Natural killer cell (primary cell): ENCODE measurements at places on chromosomes 3 and 15. TPM values are rescaled to one million over a fixed set of nuclear protein-coding genes. Genes with fewer than 3 reads are reported as not detected.
A peak's percentile ranks its signal among the peaks of the same experiment; 100 is the strongest.

- H3K27me3 ChIP-seq, result no peaks in the 10 kb centered on the region
- H3K36me3 ChIP-seq, result peaks cover 11% of the 10 kb centered on the region
- peak overlapping the region; percentile 60 for H3K27ac ChIP-seq
- no peak for DNase-seq
- peaks cover 67% of the 10 kb centered on the region for H3K4me1 ChIP-seq
Measured at GRCh38 chr15:90063770-90064247, 38.5 kb downstream of the IDH2 start.

- no peaks in the 10 kb centered on the region for H3K27me3 ChIP-seq
- H3K4me1 ChIP-seq, result peaks cover 16% of the 10 kb centered on the region
- H3K36me3 ChIP-seq, result peaks cover 66% of the 10 kb centered on the region
- no peak for DNase-seq
- no peak overlapping the region for H3K27ac ChIP-seq
Measured at GRCh38 chr3:4687167-4687566, 194.0 kb downstream of the ITPR1 start.

- H3K4me3 ChIP-seq, result no peak overlapping the region
- H3K4me1 ChIP-seq, result peaks cover 22% of the 10 kb centered on the region
- H3K27ac ChIP-seq, result peak overlapping the region; percentile 90
- no peaks in the 10 kb centered on the region for H3K27me3 ChIP-seq
- DNase-seq, result peak; percentile 67
Measured at GRCh38 chr3:188439080-188439479, 285.1 kb downstream of the LPP start.

DNA sequence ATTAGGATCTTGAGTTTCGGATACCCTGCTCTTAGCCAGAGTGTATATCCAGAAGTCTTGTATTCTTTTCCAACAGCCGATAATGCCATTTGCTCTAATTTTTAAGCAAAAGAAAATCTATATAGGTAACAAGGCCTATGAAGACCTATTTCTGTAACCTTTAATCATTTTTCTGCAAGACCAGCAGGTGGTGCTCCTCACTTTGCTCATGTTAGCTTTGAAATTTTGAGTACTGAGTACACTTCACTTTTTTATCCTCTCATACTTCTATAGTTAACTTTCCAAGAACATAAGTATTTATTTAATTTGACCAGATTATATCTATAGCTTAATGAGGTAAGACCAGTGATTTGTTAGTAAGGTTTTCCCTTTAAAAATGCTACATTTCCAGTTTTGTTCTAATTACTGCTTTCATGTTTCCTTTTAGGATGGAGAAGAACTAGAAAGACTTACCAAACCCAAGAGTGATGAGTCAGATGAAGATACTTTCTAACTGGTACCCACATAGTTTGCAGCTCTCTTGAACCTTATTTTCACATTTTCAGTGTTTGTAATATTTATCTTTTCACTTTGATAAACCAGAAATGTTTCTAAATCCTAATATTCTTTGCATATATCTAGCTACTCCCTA is 20.5 kb downstream of the SLC35A5 start:
- no peak for DNase-seq
- H3K36me3 ChIP-seq, result peaks cover 53% of the 10 kb centered on the region
- no peak overlapping the region for H3K27ac ChIP-seq
- no peaks in the 10 kb centered on the region for H3K4me1 ChIP-seq
- no peak overlapping the region for H3K4me3 ChIP-seq

DNA sequence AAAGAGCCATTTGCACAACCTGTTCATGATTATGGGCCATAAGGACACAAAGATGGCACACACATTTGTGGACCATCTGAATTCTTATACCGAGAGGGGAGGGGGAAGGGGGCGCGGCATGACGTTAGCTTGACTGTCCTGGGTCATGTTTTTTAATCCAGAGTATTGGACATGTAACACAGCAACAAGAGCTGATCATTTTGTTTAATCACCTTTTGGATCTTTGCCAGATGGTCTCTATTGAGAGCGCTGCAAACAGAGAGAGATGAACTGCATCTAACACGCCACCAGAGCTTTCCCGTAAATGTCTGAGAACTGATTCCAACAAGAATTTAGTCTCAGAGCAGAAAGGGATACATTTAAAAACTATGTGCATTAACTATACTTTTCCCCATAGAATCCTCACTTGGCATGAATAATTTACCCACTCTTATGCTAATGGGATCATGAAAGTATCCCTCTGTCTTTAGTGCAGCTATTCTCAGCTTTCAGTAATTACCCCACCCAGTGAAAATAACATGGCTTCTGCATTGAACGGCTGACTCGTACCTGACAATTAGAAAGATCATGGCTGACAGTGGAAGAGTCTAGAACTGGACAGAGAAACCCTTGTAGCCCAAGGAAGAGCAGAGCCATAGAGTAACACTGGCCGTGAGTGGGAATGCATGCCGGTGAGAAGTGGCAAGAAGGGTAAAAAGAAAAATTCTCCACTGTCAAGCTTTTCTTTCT is 22.6 kb downstream of the MEIS2 start:
- H3K4me3 ChIP-seq, result no peak overlapping the region
- no peaks in the 10 kb centered on the region for H3K36me3 ChIP-seq
- no peak for DNase-seq

- DNase-seq, result no peak
- no peak overlapping the region for H3K27ac ChIP-seq
- H3K4me3 ChIP-seq, result no peak overlapping the region
- H3K27me3 ChIP-seq, result no peaks in the 10 kb centered on the region
- no peaks in the 10 kb centered on the region for H3K4me1 ChIP-seq
Measured at GRCh38 chr3:177694316-177694715, 497.0 kb upstream of the TBL1XR1 start.

DNA sequence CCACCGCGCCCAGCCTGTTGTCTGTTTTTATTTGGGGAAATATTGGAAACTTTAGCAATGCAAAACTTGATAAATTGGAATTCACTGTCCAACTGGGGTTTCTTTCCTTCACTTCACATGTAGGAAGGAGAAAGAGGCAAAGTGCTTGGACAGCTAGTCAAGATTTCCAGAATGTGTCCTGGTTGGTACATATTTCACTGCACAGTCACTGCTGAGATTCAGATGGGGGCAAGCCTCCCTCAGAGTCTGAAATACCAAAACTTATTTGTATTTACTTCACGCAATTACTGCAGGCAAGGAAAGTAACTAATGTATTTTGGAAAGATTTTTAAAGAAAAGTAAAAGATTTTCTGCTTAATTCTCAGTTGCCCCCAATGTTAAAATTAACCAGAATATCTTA is 21.0 kb downstream of the LRRC31 start:
- H3K4me3 ChIP-seq, result no peak overlapping the region
- no peak overlapping the region for H3K27ac ChIP-seq
- H3K27me3 ChIP-seq, result no peaks in the 10 kb centered on the region

GRCh38 chr3:140736863-140737460 is 59.1 kb downstream of the TRIM42 start:
- H3K27me3 ChIP-seq, result no peaks in the 10 kb centered on the region
- H3K4me1 ChIP-seq, result no peaks in the 10 kb centered on the region
- peak; percentile 7 for DNase-seq
- H3K27ac ChIP-seq, result no peak overlapping the region
- H3K36me3 ChIP-seq, result no peaks in the 10 kb centered on the region
- H3K4me3 ChIP-seq, result no peak overlapping the region

The LRRC31 gene
- not detected for total RNA-seq

The TM4SF1 gene
- total RNA-seq, result not detected

The TMEM207 gene
- not detected for total RNA-seq

The PRICKLE2 gene
- total RNA-seq, result 0.07 TPM
